ENCODE measurements at places on chromosomes 12 and 14.

- no peak for DNase-seq
These were observed 64.9 kb downstream of the RIN3 start for GRCh38 chr14:92578511-92578910.

DNA sequence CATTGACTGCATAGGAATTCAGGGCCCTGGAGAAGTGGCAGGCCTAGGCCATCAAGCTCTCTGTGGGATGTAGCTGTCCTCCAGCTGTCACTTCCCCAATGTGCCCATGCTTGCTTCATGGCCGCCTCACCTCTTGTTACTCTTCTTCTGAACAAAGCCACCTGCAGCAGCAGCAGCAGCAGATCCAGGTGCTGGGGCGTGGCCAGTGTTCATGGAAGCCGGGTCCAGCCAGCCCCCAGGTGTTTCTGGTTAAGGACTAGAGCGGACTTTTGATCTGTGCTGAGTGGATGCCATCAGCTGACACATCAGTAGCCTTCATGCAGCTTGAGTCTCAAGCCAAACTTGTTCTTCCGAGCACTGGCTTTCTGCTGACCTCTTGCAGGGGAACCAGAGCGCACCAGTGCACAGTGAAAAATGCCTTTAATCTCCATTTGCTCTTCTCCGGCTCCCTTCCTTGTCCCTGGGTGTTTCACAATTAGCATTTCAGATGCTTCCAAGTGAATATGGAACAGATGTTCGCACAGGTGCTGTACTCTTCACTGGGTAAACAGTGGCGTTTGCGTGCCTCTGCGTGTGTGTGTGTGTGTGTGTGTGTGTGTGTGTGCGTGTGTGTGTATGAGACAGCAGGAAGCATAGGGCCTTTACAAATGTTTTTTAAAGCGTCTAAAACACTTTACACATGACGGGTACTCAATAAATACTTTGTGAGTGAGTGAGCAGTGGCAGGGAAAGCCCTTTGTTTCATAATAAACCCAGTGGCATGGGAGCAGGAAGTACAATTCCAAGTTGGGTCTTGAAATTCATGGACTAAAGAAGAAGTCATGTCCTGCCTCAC is 20.1 kb downstream of the TPCN1 start:
- DNase-seq = no peak

- DNase-seq = no peak
These were observed 296.5 kb downstream of the TMEM132D start for GRCh38 chr12:129607301-129607700.

GRCh38 chr12:108849660-108850059 is 7.7 kb downstream of the SSH1 start:
- DNase-seq = no peak

All from glomerular endothelial cell (primary cell).